Left forelimb (tissue), 1 donor: ENCODE measurements at places on chromosomes 12 and 14.

- no peak for DNase-seq
Observed at GRCh38 chr14:90446405-90446804, 49.6 kb downstream of the CALM1 start.

DNA sequence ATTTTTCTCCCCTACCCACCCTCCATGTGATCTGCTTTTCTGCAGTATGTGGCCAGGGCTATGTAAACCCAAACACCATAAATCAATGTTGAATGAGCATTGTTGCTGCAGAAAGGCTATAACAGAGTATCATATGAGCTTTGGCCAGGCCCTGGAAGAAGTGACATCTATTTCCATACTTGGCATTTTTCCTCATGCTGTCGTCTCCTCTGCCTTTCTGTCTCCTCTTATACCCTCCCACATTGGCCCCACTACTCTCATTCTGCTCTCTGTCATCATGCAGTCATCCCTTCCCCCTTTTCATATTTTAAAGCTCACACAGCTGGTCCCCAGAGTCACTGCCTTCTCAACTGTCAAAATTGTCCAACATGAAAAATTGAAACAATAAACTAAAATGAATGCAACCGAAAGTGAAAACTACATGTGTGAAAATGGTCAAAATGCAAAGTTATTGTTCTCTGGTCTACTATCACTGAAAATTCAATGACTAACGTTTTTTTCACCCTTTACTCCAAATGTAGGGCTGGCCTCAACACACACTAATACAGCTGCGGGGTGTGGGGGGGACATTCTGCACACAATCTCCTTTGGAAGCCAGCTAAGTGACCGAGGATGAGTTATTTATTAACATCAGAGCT, 290.7 kb upstream of the TMPO start:
- no peak for DNase-seq

DNA sequence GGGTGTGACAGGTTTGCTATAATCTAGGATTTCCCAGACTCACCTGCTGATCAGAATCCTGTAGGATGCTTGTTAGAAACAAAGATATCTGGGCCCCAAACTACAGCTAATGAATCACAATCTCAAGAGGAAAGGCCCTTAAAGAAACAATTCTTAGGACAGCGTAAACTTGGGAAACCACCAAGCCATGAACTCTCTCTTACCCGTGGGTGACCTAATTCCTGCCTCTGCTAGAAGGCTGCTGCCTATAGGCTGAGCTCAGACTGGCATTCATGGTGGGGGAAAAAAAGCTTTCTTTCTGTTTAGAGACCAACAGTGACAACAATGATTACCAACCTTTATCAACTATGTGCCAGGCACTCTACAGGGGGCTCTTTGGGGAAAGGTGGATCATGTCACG, 213.9 kb upstream of the FKBP4 start:
- no peak for DNase-seq

DNA sequence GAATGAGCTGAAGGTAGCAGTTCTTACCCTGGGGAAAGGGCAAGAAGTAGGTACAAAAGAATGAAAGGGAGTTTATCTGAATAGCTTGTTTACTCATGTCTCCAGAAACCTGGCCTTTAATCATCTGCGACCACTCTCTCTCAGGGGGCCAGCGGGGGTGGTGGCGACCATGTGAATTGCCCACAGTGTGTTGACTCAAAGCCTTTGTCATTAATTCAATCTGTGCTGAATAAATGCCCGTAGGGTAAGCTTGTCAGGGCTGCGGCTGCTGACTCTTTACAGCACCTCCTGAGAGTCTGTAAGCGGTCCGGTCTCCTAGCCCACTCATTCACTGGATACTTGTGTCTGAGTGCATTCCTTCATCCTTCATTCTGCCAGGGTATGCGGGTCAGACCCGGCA, 874.4 kb downstream of the SLC6A15 start:
- DNase-seq, result no peak

GRCh38 chr12:114415525-114415868, 9.6 kb upstream of the TBX5 start:
- no peak for DNase-seq

DNA sequence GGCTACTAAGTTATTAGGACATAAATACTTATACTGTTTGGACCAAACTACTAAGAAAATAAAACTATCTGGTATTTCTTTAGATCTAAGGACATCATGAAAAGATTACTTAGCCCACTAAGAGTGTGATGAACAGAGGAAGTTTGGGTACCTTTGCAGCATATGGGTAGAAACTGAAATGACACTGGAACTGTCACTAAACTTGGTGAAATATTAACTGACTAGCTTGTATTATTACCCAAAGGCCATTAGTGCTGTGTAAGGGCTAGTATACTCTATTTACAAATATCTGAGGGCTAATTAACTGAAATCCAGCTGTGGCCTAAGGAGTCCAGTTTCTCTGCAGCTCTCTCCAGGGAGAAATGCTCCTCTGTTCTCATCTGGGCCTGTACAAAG, 45.5 kb downstream of the PAWR start:
- no peak for DNase-seq

GRCh38 chr14:38127356-38127755, 80.3 kb upstream of the SSTR1 start:
- DNase-seq, result no peak

DNA sequence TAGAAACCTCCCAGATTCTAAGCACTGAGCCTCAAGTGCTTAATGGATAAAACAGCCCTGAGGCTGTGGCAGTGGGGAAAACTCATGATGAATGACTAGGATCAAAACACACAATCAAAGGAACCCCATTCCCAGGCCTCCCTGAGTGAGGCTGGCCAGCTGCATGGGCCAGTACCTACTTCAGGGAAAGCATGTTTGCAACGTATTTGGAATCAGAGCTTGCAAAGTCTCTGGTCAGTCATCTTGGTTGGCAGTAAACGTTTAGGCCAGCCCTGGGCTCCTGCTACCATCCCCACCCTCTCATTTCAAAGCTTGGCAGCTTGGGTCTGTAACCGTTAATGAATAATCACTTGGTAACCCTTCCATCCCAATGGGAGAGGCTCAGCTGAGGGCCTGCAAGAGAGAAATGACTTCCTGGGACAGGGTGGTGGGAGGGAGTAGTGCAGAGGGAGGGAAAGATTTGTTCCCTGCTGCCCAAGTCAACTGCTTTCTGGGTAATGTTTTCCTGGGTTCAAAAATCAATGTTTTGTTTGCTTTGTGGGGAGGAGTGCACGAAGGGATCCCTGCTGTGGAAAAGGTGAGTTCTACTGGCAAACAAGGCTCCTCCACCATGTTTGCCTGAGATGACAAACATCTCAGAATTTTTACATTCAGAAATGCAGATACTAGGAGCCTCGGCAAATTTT, 2.0 kb upstream of the RNASE8 start:
- no peak for DNase-seq

DNA sequence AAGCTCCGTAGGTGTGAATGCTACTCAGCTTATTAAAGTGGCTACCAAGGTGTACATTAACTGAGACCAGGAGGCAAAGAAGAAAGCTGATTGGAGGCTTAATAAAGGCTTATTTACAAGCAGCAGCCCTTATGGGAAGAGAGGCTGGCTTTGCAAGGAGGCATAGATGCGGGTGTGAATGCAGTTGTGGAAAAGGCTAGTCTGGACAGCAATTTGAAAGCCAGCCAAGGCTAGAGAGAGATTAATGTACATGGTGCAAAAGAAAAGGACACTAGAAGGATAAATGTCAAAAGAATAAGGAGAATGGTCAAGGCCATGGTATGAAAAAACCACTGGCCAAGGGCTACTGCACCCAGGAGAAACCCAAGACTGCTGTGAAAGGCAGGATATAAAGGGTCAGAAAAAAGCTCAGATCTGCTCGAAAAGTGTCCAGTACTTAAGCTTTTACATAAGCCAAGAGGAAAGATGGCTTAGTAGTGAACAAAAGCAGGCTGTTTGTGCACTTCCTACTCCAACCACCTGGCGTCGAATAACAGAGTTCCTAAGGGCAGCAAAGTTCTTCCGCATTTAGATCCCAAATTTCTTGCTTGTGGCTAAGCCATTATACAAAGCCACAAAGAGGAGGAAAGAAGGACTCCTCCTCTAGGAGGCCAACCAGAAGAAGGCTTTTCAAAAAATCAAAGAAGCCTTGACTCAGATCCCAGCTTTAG, 24.0 kb downstream of the KLRK1 start:
- no peak for DNase-seq

DNA sequence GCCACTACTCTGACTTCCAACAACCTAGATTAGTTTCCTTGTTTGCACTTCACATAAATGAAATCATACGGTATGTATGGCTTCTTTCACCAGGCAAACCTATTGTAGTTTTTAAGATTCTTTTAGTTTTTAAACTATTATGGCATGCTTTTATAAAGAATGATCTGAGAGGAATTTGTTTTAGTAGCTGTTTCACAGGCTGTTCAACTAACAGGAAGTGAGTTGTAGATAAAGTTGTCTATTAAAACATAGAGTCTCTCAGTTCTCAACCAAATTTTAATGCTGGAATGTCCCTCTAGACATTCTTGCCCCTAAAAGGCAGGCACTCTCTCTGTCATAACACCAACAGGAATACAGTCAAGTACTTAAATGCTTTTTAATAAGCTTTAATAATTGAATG, 102.7 kb upstream of the DACT1 start:
- no peak for DNase-seq

GRCh38 chr14:61615743-61616523, 79.4 kb upstream of the HIF1A start:
- no peak for DNase-seq

DNA sequence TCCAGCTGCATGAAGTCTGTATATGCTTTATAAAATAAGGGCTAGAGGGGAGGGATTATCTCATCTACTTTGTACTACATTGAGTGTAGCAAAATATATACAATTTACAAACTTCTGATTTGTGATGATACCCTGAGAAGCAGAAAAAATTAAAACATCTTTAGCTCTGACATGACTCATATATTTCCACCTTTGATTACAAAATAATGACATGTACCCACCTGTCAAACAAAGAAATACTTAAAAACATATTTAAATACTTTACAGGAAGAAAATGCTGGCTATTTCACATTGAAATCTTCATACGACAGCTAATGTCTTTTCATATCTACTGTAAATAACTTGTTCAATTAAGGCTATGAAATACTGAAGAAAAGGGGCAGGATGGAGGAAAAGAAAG, 3.3 kb downstream of the GPR135 start:
- no peak for DNase-seq

GRCh38 chr14:52950410-52950897, 396 bp downstream of the FERMT2 start:
- peak; percentile 82 for DNase-seq

DNA sequence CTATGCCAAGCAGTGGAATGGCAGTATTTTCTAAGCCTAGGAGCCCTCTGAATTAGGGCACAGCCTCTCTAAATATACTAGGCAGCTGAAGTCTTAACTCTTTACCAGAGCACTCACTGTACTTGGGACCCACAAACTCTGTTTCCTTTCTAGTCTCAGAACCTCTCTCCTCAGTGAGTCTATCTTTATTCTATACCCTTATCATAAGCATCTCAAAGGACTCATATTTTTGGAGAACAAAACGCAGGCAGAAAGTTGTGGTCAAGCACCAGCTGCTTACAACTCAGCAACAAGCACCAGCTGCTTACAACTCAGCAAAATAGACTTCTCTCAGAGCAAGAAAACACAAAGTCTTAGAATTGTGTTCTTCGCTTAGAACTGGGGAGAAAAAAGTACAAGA, 993 bp downstream of the CCDC196 start:
- no peak for DNase-seq

DNA sequence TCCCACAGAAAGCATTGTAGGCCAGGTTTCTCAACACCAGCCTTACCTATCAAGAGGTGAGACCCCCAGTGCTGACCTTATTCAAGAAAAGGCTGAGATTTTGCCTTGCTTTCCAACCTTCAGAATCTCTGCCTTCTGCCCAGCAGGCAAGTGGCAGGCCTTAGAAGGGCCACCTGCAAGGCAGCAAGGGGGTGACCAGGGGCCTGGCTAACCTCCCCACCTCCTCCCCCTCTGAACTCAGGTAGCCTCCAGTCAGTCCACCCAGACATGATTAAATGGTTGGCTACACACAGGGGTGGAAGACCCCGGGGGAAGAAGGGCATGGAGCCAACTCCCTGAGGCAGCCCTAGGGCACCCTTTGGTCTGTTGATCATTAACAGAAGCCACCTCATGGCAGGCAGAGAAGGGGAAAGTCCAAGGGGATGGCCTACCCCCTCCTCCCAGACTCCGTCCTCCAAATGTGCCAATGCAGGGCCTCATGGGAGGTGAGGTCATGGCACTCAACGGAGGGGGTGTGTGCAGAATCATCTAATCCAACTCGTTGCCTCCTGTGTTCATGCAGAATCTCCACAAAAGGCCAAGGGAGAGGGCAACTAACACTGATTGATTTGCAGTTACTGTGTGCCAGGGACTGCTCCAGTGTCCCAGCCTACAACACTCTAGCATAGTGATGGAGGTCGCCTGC, 8.5 kb downstream of the ZFP36L1 start:
- no peak for DNase-seq

- no peak for DNase-seq
Observed at GRCh38 chr12:101962486-101962885, 85.1 kb downstream of the DRAM1 start.

DNA sequence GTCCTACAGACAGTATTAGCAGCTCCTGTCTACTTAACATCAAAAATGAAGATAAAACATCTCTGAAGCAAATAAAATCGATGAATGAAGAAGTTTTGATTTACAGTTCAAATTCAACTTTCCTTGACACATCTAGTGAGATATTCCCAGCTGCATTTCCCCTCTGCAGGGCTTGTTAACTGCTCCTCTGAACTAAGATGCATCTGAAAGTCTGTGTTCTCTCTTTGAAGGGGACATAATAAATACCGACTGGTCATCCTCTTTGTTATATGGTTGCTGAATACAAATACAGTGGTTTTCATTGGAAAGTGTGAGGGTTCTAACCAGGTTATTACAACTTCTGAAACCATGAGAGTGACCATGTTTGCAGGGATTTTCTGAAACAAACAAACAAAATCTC, 266.4 kb upstream of the SLC16A7 start:
- DNase-seq, result no peak

DNA sequence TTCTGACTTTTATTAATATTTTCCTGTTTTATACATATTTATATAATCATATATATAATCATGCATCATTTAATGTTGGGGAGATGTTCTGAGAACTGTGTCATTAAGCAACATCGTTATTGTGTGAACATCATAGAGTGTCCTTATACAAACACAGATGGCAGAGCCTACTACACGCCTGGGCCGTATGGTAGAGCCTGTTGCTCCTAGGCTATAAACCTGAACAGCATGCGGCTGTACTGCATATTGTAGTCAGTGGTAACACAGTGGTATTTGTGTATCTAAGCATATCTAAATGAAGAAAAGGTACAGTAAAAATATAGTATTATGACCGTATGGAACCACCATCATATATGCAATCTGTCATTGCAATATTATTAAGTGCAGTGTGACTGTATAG, 44.7 kb upstream of the BCL7A start:
- no peak for DNase-seq
